NCI-H1105 treated with DMSO at 0.1 percent for 48 hours (cell line): ENCODE measurements at places on chromosomes 3 and 15.

GRCh38 chr15:74857082-74857655, 14.2 kb upstream of the ULK3 start:
- DNase-seq: no peak

- no peak for DNase-seq
Observed at GRCh38 chr15:99749386-99749785, 16.1 kb upstream of the LYSMD4 start.

DNA sequence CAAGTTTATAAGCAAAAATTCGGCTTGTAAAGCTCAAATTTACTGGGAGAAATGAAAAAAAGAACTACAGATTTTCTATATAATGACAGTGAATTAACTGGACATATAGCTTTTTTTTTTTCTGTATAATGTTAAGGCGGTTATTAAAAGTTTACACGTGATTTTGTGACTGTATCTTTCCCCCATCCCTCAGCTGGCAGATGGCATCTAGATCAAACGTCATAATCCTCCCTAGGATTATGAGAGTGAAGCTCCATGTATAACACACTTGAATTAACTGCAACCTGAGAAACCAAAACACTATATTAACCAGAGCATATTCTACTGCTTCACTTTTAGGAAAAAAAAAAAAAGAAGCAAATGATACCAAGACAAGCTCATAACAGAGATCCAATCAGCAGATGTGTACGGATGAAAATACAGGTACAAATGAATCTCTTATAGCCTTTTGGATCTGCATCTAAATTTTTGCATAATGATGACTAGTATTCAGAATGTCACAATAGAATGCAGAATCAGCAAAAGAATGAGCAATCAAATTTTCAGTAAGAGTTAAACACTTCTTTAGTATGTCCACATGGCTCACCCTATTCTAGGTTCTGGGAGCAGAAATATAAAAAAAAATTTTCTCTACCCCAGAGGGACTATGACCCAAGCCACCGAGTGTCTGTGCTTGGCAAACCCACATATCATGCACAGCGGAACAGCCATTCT, 12.4 kb downstream of the MOBP start:
- no peak for DNase-seq

GRCh38 chr3:157073810-157074209, 86.1 kb downstream of the CCNL1 start:
- DNase-seq: no peak

GRCh38 chr3:36764704-36765038, 318 bp upstream of the DCLK3 start:
- no peak for DNase-seq

GRCh38 chr3:12903881-12904280, 62.5 kb upstream of the RPL32 start:
- DNase-seq: no peak

- no peak for DNase-seq
Observed at GRCh38 chr3:79886204-79886603, 118.4 kb upstream of the ROBO1 start.

DNA sequence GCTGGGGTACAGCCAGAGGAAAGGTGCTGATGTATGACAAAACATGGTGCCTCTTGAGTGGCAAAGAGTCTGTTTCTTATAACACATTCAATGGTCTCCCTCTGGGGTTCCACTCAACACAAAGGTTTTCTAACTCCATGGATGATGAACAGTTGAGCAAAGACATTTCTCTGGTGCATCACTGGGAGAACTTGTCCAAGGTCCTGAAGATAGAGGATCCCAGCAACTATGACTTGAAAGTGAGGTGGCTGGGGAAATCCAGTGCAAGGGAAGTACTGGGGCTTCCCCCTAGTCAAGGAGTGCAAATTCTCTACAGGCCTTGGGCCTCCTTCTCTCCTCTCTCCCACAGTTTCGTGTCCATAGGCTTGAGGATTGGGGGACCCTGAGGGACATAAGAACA, 431.1 kb downstream of the WDR72 start:
- no peak for DNase-seq

- no peak for DNase-seq
Observed at GRCh38 chr15:81016489-81017068, 15.9 kb downstream of the TLNRD1 start.

DNA sequence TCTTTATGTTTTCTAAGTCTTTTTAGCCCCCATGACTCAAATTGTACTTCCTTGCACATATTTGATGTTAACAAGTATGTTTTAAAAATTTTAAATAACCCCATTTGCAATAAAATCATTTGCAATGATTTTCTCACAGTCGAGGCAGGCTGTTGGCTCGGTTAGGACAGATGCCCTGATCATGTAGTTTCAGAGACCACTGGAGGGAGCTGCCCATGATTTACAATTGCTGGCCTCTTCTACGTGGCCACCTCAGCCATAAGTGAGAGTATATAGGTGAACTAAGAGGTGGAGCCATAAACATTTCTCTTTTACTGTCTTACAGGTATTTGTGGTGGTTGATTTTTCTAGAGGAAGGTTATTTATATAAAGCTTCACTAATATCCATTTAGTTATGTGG, 1.7 kb downstream of the DTWD1 start:
- DNase-seq: no peak

GRCh38 chr15:43100971-43101370, 4.9 kb downstream of the UBR1 start:
- DNase-seq: no peak

GRCh38 chr15:24745290-24745689, 69.7 kb downstream of the NPAP1 start:
- no peak for DNase-seq

GRCh38 chr3:116470605-116471197, 25.4 kb upstream of the LSAMP start:
- no peak for DNase-seq

DNA sequence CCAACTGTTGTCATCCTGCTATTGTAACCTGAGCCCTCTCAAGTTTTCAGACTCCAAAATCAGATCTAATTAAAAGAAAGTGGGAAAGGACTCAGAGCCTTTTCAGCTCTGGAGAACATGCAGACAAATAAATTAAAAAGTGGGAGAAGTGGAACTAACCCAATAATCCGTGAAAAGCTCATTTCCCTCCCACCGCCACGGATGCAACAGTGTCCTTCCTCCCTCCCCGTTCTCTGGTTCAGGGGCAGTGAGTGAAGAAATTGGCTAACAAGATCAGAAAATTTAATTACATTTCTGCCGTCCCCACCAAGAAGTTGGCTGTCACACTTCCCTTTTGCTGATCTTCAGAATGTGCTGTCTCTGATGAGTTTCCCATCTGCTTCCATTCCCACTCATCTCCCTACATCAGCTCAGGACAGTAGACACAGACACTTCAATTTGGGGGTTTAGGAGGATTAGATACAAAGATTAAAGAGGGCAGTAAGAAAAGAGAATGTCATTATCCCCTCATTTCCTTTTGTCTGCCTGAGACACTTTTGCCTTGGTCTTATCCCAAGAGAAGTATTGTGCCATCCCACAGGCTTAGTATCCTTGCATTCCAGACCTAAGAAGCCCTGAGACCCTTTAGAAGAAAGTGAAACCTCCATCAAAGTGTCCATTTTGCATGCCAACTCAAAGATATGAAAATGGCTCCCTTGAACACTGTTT, 335.7 kb upstream of the PPP2R3A start:
- DNase-seq: no peak

DNA sequence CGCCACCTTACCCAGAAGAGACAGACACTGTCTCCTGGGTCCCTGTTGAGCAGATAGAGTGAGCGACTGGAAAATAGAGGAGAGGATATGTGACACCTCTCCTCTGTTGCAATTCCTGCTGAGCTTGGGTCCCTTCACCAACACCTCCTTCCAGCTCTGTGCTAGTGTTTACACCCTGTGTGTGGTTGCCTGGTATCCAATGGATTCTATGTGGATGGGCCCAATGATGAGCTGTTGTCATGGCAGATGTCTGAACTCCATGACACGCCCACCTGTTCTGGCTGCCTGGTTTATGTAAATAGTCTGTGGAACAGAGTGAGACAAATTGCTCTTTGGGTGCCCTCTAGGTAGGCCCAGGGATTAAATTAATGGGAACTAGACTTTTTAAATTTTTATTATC, 23.7 kb downstream of the RBM5 start:
- no peak for DNase-seq

- peak; percentile 19 for DNase-seq
Observed at GRCh38 chr3:156160647-156161046, 40.3 kb downstream of the KCNAB1 start.

DNA sequence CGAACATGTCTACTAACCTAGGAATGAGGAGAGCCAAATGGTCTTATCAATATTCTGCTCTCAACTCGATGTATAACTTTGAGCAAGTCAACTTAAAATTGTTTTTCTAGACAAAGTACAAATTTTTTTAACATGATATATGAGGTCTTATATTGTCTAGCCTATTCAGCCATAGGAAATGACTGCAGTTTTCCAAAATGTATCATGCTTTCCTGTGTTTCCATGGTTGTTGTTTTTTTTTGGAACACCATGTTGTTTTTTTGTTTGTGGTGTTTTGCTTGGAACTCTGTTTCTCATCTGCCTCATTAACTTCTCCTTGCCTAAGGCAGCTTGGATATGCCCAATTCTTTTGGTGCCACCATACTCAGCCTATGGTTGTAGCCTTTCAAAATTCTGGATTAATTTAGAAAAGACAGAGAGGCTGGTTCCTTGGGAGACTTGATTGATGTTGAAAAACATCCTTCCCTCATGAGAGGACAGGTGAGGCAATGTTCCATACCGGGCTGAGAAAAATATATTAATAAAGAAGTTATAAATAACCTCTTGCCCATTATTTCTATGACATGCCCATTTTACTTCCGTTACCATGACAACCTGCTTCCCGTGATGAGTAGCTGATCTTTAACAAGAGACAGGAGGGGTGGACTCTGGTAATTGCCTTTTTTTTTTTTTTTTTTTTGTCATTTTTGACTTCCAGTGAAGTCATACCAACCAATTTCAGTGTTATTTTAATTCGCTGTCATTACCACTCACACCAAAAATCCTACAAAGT, 687.9 kb upstream of the GRM7 start:
- no peak for DNase-seq

DNA sequence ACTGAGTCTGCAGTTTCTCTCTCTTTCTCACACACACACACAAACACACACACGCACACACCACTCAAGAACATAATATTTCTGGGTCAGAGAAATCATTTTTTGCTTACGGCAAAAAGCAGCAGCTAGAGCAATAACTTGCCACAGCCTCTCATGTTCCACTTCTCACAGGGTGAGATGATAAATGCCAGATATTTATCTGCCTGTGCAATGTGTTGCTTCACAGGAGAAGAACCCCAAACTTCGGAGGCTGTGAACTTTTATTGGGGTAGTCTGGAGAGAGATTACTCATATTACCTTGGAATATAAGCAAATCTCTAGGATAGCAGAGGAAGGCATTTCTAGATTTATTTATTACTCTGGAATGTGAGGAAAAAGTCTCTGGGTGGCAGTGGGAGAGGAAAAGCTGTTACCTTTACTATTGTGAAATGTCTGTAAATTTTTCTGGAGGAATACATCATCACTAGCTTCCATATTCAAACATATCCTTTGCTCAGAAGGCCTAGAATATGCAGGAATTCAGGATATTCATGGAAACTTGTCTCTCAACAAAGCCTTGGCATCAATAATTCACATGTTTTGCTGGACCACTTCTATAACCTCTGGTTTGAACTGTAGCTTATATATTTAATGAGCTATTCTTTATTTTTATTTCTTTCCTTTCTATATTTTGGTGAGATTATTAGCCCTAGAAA, 369.2 kb downstream of the NSUN3 start:
- no peak for DNase-seq

DNA sequence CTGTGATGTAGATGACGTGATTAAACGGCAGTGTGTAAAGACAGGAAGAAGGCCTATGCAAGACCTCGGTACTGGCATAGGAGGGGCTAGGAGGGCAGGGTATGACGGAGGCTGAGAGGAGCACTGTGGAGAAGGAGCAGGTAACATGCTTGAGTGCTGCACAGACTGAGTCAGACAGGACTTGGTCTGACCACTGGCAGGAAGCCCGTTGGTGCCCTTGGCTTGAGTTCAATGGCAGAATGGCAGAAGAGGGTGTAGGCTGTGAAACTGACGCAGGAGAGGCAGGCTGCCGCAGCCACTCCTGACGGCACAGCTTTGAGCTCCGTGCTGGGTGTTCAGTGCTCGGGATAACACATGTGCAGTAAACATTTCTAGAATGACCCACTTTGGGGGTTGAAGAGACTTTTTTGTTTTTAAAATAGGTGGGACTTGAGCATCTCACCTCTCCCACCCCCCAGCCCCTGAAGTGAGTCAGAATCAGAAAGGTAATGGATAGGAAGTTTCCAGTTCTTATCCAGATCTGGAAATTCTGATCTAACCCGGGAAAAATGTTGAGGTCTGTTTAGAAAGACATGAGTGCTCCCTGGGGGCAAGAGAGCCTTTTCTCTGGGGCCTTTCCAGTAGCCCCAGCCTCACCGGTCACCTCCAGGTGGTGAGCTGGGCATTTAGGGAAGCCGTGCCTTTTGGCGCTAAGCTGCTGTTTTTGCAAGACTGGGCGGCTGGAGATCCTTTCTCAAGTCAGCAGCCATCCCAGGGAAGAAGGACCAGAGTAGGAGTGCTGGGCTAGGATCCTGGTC, 126.4 kb downstream of the RPLP1 start:
- DNase-seq: no peak

DNA sequence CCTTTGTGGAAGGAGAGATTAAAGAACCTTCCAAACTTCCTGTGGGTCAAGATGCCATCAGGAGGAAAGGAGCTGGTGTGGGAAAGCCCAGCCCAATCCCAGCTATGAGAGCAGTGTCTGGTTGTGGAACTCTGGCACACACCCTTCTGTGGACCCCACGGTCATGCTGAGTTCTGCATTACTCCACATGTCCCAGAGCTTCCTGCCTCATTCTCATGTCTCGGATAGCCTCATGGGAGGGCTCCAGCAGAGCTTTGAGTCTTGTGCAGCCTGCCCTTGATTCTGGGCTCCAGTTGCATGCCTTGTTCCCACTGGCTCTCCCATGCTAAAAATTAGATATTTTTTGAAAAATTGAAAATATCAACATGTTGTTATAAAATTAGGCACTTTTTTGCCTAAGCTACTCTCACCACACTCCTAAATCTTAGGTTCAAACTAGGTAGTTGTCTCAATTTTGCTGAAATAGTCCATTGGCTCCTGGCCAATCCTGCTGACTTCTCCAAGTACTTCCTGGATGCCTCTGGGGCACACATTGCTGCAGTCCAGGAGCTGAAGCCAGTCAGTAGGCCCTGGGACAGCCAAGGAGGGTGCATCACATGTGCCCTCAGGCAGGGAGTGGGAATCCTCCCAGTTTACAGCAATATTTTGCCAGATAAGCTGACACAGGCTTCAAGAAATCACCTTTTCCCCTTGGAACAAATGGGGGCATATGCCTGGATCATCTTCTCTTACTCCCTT, 144.3 kb downstream of the EEFSEC start:
- DNase-seq: no peak

- DNase-seq: peak; percentile 65
Observed at GRCh38 chr3:123941121-123941520, 19.9 kb downstream of the CCDC14 start.

- DNase-seq: no peak
Observed at GRCh38 chr3:133162265-133162664, 124.1 kb downstream of the TMEM108 start.
